OCI-LY7 (cell line): ENCODE measurements at places on chromosomes 3 and 15.
A peak's percentile ranks its signal among the peaks of the same experiment; 100 is the strongest.

DNA sequence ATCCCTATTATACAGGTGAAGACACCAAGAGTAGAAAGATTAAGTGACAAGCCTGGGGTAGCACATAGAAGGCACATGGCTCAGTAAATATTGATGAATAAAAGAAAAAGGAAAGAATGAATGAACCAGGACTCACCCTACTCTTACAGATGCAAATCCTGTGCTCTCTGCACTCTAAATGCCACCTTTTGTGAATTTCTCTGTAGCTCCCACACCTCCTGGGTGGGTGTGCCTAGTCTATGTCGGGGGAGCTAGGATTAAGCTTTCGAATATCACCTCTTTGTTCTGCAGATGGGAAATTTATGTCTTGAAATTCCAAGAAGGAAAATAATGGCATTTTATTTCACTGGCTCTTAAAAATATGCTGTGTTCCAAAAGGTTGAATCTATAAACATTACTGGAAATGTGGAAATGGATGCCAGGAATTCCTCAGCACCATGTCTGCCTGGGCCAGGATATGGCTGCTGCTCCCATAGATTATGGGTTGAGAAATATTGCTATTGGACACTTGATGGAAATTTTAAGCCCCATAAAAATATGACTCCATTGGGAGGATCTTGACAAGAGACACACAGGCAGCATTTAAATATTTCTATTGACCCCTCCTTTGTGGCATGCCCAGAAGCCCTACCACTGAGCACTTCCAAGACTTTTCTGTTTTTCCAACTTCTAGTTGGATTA is 43.3 kb downstream of the CCNB2 start:
- DNase-seq = no peak

DNA sequence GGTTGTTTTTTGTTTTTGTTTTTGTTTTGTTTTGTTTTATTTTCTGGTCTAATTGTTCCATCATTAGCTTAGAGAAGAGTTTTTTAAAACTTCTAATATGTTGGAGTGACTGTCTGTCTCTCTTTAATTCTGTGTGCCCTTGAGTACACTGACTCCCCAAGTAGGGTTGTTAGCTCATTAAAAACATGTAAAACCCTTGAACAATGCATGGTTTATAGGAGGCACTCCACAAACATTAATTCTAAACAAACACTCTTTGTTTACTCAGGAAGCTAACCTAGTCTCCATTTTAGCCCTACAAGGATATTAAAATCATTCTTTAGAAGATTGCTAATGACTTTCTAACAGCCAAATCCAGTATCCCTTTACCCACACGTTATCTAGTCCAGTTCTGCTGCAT is 100.5 kb downstream of the CGGBP1 start:
- DNase-seq = no peak

DNA sequence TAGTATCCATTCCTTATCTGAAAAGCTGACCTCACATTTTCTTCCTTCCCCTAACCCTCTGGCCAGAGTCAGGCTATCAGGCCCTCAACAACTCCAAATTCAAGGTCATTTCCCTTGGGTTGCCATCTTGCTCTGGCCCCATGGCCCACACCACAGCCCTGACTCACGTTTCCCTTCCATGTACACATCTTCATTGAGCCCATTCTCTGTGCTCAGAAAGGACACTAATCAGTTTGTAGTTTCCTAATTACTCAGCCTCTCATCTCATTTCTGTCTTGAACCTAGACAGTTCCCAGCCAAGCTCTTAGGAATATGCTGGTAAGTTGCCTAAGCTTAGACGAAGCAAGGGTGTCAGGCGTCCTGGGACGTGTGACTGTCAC is 14.9 kb downstream of the TGM5 start:
- no peak for DNase-seq

DNA sequence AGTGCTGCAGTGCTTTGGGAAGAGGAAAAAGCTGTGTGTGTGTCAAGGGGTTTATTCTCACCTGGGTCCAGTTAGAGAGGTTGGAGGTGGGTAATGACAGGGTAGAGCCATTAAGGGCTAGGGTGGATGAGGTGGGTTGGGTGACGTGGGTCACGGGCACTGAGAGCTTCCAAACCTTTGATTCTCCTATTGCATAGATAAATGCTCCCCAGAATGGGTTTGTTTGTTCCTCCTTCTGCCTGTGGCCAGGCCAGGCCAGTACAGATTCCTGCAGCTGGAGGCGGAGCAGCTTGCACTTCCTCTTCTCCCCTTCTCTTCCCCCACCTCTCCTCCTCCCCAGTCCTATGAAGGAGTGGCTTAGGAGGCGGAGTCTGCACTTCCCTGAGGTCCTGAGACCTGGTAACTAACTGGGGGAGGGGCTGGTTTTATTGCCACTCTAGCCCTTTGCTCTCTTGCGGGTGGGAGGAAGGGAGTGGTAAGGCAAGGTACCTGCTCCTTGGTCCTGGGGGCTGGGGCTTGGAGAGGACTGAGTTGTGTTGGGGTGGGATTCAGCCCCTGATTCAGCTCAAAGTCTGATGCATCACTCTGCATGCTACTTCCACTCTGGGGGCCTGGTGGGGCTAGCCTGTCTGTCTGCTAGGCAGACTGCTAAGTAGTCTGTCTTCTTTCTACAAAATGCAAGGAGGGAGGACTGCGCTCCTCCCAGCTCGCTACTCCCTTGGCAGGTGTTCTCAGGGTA is 3.5 kb downstream of the SPINT1 start:
- DNase-seq = peak; percentile 72
